ENCODE measurements at places on chromosomes 13 and 19. TPM values are rescaled to one million over a fixed set of nuclear protein-coding genes. Genes with fewer than 3 reads are reported as not detected.

Gene C19orf81
- 10.4 TPM for total RNA-seq

DNA sequence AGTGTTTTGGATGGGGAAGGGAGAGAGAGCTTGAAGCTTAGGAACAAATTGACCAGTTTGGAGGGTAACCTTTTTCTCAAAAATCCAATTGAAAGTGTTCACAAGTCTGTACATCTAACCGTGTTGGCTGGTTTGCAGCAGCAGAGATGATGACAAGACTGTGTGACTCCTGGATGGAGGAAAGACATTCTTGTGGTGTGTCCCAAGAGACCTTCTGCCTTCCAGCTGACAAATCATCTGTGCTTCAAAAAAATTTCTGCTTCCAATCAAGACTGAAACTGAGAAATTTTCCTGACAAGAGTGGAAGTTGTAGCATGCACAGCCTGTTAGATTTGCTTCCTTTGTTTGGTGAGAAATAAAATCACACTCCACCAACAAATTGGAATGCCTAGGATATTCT is 56.2 kb downstream of the LACC1 start:
- no peak for DNase-seq

DNA sequence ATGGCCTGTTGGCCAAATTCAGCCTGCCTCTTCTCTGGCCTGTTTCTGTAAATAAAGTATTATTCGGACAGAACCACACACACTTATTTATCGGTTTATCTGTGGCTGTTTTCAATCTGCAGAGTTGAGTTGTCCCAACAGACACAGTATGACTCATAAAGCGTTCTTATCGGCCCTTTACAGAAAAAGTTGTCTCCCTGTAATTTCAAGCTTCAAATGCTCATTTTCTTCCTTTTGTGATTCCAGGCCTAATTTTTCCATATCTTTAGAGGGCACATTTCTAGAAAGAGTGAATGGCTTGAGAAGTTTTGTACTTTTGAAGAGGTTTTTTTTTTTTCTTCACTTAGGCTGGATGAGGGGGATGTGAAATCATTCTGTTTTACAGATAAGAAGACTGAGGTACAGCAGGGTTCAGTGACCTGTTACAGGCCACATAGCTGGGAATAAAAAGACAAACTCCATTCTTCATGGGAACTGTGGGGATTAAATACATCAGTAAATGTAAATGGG is 440.9 kb downstream of the TSHZ3 start:
- no peak for DNase-seq

GRCh38 chr13:55090612-55091011 is 2050.1 kb upstream of the PRR20A start:
- DNase-seq: no peak

- no peak for DNase-seq
Measured at GRCh38 chr19:28581468-28581770, 631.5 kb downstream of the UQCRFS1 start.

DNA sequence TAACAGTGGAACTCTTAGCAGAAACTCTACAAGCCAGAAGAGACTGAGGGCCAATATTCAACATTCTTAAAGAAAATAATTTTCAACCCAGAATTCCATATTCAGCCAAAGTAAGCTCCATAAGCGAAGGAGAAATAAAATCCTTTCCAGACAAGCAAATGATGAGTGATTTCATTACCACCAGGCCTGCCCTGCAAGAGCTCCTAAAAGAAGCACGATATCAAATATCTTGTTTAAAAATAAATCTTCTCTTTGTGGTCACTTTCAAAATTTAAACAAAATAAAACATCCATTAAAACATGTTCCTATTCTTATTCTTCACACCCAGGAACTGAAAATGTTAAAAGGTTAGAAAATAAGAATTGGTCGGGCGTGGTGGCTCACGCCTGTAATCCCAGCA is 13.7 kb downstream of the MICU2 start:
- DNase-seq: no peak

Measured in glutamatergic neuron (in vitro differentiated cells).